Spinal cord (tissue), 10 donors: ENCODE measurements at places on chromosomes 4 and X.

- no peak for DNase-seq
These were observed 211.1 kb downstream of the ADAMTS3 start for GRCh38 chr4:72357908-72358307.

DNA sequence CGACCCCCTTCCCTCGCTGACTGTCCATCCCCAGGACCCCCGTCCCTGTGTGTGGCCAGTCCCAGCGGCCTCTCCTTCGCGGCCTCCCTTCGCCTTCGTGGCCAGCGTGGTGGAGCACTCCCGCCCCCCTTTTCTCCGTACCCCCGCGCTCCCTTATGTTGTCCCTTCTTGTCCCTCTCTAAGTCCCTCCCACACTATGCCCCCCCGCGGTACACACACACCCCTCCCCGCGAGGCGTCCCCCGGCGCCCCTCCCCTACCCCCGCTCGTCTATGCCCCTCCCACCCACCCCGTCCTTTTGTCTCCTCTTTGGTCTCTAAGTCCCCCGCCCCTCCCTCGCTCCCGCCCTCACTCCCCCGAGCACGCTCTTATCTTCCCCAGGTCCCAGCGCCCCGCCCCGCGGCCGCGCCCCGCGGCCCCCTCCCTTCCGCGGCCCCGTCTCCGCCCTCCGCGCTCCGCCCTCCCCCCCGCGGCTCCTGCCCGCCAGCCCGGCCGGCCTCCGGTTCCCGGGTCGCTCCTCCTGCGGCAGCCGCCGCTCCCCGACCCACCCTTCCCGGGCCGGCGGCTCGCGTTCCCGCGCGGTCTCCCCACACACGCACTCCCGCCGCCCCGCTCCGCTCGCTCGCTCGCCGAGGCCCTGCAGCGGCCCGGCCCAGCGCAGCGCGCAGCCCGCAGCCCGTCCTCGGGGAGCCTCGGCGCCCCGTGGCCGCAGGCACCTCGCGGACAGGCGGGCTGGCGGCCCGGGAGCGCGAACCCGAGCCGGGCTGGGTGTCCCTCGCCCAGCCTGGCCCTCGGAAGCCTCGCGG lies 26.3 kb downstream of the UTP14A start:
- DNase-seq: peak; percentile 93

- DNase-seq: no peak
These were observed 54.6 kb upstream of the LEF1 start for GRCh38 chr4:108223313-108223712.

DNA sequence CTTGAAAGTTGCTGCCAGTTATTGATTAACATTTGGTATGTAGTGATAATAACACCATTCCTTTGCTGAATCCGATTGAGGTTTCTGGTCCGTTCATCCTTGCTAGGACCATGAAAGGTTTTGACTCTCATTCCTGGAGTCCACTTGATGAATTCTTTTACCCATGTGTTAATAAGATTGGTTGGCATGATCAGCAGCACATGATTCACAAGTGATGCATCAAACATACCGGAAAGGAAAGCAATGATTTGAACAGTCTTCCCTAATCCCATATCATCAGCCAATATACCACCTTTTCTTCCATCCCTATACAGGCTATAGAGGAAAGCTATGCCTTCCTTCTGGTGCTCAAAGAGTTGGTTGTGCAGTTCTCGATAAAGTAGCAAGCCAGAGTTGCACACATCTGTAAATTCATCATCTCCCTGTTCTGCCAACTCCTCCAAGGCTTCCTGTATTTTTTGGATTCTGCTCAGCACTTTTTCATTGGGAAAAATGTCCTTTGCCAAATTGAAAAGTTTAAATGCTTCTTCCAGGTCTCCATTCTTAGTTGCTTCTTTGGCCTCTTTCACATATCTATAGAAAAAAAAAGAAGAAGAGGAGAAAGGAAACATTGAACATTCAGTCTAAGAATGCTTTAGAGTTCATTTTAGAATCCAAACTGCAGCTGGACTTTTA lies 26.7 kb downstream of the PIN4 start:
- DNase-seq: no peak

- DNase-seq: no peak
These were observed 406.0 kb downstream of the BCOR start for GRCh38 chrX:39691724-39692123.

GRCh38 chrX:96987228-96987627 lies 103.5 kb downstream of the RPA4 start:
- DNase-seq: no peak

DNA sequence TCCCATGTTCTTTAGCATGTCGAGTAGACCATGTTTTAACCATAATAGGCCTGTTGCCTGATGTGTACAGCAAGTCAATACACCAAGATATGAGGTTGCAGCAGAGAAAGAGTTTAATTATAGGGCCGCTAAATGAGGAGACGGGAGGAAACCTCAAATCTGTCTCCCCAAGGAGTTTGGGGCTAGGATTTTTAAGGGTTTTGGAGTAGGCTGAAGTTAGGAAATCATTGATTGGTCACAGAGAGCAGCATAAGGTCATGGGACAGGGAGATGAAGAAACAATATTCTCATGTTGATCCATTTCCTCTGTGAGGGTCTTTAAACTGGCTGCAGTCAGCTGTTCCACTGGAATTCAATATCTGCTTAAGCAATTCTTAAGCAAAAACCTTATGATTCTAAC lies 160.2 kb upstream of the GALNT7 start:
- no peak for DNase-seq

DNA sequence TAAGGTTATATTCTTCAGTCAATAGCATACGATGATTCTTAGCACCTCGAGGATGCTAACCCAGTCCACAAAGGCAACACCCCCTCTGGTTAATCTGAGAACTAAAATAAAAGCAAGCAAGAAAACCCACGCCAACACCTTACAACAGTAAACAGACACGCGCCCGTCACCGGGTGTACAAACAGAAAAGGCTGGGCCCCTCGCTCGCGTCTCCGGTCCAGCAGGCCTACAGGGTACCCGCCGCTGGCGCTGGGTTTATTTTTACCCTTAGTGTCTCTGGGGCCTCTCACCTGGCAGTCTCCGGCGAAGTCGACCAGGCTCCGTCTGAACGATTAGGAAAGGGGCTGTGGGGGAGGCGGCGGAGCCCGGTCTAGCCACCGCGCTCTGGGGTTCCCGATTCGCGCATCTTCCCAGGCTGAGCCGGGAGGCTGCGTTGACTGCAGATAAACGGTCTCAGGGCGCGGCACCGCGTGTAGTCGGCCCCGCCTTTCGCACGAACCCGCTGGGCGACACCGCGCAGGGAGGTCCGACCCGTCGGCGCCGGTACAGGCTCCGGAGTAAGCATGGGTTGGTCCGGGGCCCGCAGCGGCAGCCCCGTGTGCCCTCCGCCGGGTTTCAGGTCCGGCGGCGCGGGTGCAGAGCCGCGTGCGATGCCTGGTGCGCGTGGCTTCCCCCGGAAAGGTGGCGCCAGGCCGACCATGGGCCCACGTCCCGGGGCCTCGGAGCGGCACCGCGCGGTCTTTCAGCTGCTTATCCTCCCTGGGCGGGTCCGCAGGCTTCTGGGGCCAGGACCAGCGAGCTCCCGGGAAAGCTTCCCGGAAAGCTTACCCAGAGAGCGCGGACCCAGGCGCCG lies 441 bp downstream of the SLC9B2 start:
- DNase-seq: peak; percentile 89

- no peak for DNase-seq
These were observed 478.5 kb downstream of the STPG2 start for GRCh38 chr4:97664741-97665140.

GRCh38 chrX:70444946-70445656 lies 466 bp downstream of the DLG3 start:
- no peak for DNase-seq

GRCh38 chr4:43835869-43836268 lies 612.7 kb downstream of the KCTD8 start:
- DNase-seq: no peak

- no peak for DNase-seq
These were observed 90.1 kb downstream of the PALLD start for GRCh38 chr4:168586926-168587325.

DNA sequence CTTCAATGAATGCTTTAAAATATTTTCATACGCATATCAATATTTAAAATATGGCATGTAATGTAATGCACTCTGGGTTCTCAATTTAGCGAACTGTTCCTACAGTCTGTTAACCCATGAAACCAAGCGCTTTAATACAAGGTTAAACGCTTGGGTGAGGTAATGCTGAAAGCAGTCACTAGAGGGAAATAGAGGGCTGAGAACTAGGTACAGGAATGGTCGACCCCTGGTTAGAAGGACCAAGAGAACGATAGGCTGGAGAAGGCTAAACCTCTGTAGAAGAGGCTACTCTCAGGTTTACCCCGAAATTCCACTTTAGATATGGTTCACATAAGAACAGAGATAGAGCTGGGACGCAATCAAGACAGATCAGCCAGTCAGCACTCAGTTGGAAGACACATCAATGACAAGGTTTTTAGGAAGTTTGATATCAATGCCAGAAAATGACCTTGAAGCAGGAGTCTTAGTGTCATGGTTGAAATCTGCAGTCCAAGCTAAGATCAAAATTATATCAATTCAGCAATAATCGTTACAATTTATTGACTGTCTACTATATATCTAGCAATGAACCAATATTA lies 26.9 kb downstream of the ARSJ start:
- DNase-seq: peak; percentile 40

- DNase-seq: no peak
These were observed at the start of gene FAM149A for GRCh38 chr4:186104114-186104889. Gene FAM149A (plus strand): TSS chr4:186104704.

DNA sequence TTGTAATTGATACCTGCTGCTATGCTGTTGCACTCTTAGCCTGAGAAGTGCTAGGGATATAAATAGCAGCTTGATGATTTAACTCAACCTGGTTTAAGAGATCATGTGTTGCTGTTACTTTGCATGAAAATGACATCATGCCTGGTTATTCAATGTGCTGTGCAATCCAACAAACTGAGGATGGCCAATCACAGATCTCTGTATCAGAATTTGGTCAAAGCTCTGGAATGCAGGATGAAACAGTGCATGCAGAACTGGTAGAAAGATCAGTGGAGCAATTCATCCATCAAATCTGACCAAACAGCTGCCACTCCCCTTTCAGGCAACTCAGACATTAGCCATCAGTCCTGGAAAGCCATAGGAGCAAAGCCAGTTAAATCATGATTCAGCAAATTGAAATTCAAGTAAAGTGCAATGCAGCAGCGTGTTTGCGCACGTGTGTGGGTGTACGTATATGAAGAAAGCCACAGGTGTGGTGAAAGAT lies 160.3 kb upstream of the RASGEF1B start:
- DNase-seq: no peak

- no peak for DNase-seq
These were observed 49.2 kb downstream of the MOSPD2 start for GRCh38 chrX:14922437-14922836.

- DNase-seq: no peak
These were observed 83.5 kb upstream of the INTU start for GRCh38 chr4:127548990-127549925.

GRCh38 chrX:47662144-47662657 lies 3.2 kb upstream of the UXT start:
- no peak for DNase-seq

DNA sequence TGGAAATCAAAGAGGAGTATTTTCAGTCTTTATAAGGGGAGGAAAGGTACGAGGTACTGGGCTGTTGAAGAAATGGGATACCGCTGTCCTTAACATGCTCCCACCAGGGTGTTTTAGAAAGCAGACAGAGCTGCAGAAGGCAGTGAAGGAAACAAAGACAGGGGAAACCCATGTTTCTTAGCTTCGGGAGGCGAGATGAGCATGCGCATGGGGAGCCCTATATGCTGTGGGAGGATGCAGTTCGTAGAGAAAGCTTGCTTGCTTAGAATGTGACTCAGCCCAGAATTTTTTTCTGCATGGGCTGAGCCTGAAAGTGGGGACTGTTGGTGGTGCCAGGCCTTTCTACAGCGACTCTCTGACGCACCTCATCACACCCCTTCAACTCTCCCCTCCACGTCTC lies 28.8 kb upstream of the SCOC start:
- DNase-seq: no peak

DNA sequence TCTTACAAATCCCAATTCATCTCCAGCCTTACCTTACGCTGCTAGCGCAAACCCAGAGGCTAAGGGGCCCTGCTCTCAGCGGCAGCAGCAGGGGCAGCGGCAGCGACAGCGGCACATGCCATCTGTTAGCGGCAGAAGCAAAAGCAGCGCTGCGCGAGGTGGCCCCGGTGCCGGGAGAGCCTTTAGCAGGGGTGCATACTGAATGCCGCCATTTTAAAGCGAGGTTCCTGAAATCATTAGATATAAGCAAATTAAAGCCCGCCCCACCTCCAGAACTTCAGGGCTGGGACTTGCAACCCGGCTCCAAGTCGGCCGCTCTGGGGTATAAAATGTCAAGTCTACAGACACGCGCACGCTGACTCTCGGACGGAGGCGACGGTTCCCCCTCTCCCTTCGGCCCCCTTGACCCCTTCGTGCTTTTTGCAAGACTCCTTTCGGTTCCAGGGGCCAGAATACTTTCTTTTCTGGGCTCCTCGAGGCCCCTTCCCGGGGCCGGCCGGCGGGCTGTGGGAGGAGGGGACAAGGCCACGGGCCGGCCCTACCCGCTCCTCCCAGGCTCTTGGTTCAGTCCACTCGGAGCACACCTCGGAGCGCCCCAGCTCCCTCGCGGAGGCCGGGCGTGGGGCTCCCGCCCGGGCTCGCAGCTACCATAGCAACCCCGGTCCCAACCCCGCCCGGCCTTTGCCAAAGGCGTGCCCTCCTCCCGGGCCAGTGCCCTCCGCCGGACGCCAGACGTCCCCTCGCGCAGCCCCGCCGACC lies at the start of gene MBNL3:
MBNL3 (minus strand) TSS at position 220 of the 759 bp plus-strand sequence. CDS start 49,427 bp downstream, outside the sequence.
- DNase-seq: peak; percentile 82
